ENCODE measurements at places on chromosomes 1 and 21. TPM values are rescaled to one million over a fixed set of nuclear protein-coding genes. Genes with fewer than 3 reads are reported as not detected.

The RGS8 gene
- 1.8 TPM for total RNA-seq

- no peak for DNase-seq
Observed at GRCh38 chr1:246001837-246002230, 505.2 kb downstream of the SMYD3 start.

GRCh38 chr1:86762336-86762735 is 58.0 kb downstream of the SH3GLB1 start:
- no peak for DNase-seq

DNA sequence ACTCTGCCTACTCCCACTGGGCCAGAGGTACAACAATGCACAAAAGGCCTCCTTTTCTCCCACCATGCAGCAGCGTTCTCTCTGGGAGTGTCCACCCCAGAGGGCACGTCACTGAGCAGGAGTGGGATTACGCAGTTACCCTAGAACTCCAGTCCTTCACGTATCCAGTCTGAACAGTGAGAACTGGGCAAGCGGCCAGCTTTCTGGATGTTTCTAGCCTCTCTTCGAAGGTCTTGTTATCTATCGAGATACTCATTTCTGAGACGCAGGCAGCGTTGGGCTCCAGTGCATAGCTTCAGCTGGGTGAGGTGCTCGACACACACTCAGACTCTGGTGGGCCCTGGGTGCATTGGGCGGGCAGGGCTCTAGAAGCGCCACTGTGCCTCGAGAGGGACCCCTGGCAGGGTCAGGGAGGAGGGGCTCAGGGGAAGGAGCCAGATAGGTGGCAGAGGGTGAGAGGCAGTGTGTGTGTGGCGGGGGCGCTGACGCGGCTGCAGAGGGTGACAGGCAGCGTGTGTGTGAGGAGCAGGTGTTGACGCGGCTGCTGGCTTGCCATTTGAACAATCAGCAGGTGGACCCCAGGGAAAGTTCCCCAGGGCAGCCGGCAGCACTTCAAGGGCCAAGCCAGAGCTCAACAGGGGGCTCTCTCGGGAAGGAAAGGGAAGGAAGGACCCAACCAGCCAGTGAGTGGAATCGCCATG is 27.9 kb downstream of the PRDM15 start:
- DNase-seq = no peak

GRCh38 chr1:167219646-167220536 is 795 bp upstream of the POU2F1 start:
- DNase-seq = peak; percentile 69

All from neural crest cell (in vitro differentiated cells).